ENCODE measurements at places on chromosomes 2 and 18.

- DNase-seq: no peak
Measured at GRCh38 chr2:236967499-236967783, 118.2 kb upstream of the COPS8 start.

DNA sequence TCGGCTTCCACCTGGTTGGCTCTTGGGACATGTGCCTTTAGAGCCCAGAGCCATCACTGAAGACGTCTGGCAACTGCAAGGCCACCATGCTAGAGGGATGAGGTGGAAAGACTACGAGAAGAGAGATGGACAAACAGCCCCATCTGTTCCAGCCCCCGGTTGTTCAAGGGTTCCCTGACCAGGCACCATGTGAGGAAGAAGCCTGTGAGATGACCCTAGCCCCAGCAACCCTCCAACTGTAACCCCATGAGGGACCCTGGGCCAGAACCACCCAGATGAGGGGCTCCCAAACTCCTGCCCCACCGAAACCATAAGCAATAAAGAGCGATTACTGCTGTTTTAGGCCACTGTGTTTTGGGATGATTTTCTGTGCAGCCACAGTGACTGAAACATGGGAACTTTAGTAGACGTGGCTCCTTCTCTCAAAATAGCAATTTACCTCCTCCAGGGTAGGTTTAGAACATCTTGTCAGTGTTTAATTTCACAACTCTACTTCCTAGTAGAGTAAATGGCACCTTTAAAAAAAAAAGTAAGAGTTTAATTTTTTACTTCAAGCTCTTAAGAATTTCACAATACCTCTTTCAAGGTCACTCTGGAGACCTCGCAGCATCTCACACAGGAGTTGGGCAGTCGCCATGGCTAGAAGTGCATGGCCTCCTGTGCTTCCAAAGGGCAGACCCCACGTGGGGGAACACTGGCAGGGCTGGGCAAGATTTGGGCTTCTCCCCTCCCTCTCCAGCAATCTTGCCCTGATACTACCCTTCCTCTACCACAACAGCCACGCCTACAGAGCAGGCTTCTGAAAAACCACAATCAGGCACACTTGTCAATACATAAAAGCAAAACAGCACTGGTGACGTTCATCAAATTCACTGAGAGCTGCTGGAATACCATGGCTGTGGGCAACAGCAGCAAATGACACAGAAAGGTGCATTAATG lies 48.8 kb downstream of the TMEM163 start:
- peak; percentile 59 for DNase-seq

DNA sequence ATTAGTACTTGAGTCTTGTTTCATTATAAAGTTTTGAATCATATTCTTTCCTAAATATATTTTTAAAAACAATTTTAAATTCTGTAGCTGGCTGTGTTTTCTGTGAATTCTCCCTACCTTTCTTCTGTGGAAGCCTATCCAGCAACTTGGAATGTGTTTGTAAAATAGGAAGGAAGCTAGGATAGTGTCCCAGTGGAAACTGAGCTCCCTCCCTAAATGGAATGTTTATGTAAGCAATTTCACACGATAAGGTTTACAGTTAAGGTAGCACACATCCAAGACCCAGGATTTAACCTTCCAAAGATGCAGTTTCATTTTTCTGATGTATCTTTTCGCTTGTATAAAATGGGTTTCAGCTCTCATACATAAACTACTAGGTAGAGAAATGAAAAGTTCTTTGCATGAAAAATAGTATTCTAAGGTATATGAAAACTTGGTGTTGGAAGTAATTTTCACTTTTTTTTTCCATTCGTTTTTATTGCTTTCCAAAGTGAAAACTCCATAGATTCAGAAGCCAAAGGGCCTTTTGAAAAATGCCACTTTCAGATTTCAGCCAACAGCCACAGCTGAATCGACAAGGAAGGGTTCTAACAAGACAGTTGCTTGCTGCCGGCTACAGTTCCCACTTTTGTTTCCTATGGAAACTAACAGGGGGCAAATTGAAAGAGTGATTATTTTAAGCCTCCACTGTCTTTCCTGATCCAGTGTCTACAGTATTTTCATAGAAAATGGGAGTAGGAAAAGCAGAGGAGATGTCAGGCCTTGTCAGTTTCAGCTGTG lies 405.1 kb upstream of the POU3F3 start:
- DNase-seq: no peak

- no peak for DNase-seq
Measured at GRCh38 chr2:159010340-159010739, 41.9 kb downstream of the TANC1 start.

DNA sequence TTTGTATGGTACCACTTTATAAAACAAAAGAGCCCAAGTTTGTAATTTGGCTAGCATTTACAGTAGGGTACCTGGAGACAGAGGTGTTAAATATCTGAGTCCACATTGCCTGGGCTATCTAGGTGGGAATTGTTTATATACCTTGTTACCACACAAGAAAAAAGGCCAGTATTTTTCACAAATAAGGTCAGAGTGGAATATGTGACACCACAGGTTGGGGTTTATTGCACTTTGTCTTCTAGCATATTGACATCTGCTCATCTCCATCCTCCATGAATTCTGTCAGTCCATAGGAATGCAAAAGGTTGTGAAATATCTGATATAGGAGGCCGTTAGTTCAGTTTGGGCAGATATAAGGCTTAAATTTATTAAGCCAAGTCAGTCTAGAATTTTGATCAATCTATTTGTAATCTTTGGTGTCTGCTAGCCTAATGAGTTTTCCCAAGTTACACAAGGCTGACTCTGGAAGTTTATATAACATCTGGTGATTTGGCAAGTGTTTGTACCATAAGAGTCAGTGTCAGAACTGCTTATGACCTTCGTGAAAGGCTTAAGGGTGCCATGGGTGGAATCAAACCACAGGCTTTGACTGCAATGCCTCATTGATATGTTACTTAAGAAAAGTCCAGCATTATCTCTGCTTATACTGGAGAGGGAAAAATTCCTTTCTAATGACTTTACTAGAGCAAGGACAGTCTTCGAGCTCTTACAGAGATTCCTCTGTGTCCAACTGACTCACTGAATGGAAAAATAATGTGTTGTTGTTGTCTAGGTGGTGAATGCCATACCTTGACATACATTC lies 11.3 kb upstream of the DPP4 start:
- no peak for DNase-seq

DNA sequence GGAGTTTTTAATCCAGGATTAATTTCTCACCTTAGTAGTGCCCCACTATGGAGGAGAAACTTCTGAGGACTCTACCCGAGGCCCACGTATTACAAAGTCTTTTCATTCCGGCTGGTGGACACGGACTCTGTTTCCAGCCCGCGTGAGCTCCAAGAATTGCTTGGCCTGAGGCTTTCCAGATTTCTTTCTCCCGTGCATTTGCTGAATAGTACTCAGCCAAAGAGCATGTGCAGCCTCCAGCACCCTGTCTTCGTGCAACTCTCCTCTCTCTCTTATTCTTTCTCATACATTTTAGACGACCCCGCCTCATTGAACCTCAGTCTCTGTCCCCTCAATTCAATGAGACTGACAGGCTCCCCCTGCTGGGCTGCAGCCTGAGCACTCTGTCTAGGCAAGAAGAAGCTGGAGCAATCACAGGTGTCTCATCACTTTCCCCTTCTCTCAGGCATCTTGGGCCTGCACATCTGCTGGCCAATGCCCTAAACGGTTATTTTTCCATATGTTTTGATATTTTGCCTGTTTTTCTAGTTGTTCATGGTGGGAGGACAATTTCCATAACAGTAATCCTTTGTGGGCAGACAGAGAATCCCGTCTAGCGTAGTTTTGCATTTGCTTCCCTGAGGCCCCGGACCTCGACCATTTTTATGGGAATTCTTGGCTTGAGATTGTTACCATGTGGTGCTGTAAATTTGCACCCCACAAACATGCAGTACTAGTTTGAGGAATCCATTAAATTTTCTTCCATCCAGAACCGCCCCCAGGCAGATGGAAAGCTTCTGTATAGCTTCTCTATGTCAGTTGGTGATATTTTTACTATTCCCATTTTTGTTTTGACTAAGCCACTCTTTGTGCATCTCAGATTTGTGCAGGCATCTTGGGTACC lies 50.1 kb upstream of the LPIN2 start:
- DNase-seq: peak; percentile 66

DNA sequence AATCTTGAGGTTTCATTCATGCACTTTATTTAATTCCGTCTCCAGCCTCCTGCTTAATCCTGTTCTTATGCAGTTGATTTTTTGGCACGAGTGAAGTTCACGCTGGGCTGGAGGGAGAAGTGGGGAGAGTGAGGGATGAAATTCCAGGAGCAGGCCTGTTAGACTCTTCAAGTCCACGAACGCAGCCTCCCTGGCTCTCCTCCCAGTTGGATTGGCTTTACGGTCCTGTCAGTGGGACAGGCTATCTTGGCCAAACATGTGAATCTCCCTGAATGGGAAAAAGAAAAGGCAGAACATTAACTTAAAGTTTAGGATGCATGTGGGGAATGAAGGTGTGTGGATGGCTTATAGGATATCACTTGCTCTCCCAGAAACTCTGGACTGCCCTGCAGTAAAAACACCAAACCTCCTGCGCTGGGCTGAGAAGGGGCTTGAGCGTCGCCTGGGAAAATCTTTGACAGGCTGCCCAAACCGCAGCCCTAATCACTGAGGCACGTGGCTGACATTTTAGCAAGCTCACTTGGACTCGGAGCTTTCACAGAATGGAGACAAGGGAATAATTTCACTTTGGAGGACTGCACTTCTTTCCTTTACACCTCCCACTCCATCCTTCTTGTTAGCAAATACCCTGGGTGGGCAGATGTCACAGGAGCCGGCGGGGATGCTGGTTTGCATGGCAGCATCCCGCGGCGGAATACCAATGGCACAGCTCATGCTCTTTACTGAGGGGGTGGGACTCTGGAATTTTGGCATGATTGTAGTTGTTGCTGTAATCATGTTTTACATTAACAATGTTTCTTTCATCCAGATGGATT lies 93.9 kb downstream of the ACKR3 start:
- DNase-seq: no peak

- no peak for DNase-seq
Measured at GRCh38 chr2:120787822-120788700, 52.4 kb downstream of the GLI2 start.

GRCh38 chr2:3974765-3975164 lies 271.4 kb downstream of the DCDC2C start:
- no peak for DNase-seq

DNA sequence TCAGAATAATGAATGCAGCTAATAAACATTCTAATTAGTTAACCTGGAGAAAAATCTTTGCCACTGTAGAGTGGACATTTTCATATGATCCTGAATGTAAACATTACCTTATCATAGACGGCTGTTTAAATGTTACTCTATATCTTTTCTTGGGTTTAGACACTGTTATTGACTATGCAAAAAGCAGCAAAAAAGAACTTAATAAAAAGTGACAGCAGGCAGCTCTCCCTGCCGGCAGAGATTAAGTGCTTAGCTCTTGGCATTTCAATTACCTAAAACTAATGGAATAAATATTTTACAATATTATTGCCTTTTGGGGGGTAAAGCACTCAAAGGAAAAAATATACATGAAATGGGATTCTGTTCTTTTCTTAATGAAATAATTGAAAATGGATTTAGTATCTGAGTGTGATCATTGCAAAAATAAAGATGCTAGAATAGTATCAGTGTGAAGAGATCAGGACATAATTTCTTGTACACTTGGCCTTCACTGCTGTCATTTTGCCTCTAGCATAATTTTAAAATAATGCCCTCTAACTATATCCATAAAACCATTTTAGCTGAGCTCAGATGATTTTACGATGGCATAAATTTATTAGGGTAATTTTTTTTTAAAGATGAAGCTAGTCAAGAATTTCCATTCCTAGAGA lies 203.4 kb upstream of the DPP10 start:
- DNase-seq: no peak

GRCh38 chr18:30971338-30971956 lies 71.1 kb downstream of the DSC3 start:
- DNase-seq: no peak

GRCh38 chr2:70140791-70141211 lies 50.0 kb downstream of the C2orf42 start:
- DNase-seq: no peak

All from activated CD8-positive, alpha-beta memory T cell treated with anti-CD3 and anti-CD28 coated beads, Interleukin-2, amount 50 U/mL, for 4 hours (primary cell).